ENCODE measurements at places on chromosomes 5 and 9. TPM values are rescaled to one million over a fixed set of nuclear protein-coding genes. Genes with fewer than 3 reads are reported as not detected.

The ACTBL2 gene
- total RNA-seq, result not detected

- DNase-seq, result no peak
Measured at GRCh38 chr5:140309706-140310249, 6.9 kb upstream of the PFDN1 start.

The FIBCD1 gene
- 9.0 TPM for total RNA-seq

GRCh38 chr5:131228646-131229045 lies 35.2 kb upstream of the CDC42SE2 start:
- no peak for DNase-seq

The FGFR4 gene
- total RNA-seq, result 118 TPM

Data from colonic mucosa (tissue), 4 donors.